ENCODE measurements at places on chromosomes 6 and 20.

- DNase-seq = no peak
Measured at GRCh38 chr20:59821788-59822187, 111.6 kb downstream of the SYCP2 start.

GRCh38 chr6:2471472-2471871 is 226.1 kb upstream of the GMDS start:
- DNase-seq = no peak

GRCh38 chr6:157120534-157121232 is 202.6 kb downstream of the TMEM242 start:
- no peak for DNase-seq

GRCh38 chr6:1917626-1918371 is 308.1 kb downstream of the FOXC1 start:
- DNase-seq = no peak

DNA sequence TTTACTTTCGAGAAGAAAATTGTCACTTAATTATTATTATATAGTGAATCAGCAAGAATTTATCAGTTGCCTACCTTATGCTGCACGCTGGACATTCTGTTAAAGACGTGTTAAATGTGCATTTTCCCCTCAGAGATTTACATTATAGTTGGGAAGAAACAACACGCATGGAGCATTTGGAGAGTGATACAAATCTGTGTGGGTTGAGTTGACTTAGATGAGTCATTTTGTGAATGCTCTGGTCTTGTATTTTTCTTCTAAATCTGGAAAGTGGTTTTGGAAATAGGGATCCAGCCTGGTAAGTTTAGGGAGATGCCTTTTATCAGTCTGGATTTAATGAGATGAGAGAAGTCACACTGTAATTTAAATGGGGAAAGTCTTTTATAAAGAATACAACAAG is 24.0 kb upstream of the SMIM26 start:
- DNase-seq = no peak

DNA sequence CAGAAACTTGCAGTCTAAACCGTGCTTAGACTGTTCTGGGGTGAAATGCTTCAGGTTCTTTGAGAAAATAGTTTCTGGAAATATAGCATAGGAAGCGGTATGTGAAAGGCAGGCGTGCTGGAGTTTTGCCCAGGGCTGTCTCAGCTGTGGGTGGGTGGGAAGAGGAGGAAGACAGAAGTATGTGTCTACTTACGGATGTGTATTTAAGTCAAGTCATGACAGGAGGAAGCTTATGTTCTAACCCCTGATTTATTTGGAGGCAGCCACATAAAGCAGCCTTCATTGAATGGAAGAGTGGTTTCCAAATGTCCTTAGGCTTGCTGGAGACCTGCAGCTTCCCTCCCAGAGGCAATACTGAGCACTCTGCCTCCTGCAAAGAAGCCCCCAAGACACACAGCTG is 345.8 kb upstream of the PRND start:
- DNase-seq = peak; percentile 37

DNA sequence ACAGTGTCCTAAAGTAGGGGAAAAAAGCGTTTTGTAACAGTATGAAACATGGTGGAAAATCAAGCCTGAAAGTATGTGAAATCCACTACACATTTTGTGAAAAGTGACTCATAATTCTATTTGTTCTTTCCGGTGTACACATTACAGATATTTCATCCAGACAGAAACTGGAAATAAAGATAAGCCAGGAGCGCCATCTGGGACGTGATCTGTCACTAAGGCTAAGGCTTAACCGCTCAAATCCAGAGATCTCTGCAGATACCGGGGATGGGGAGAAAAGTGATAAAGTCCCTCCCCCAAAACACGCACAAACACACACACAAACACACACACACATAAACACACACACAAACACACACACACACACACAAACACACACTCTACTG is 26.6 kb upstream of the SRSF6 start:
- no peak for DNase-seq

- DNase-seq = no peak
Measured at GRCh38 chr20:40875116-40876085, 153.2 kb upstream of the TOP1 start.

GRCh38 chr6:161636882-161637430 is 363.1 kb upstream of the AGPAT4 start:
- DNase-seq = no peak

DNA sequence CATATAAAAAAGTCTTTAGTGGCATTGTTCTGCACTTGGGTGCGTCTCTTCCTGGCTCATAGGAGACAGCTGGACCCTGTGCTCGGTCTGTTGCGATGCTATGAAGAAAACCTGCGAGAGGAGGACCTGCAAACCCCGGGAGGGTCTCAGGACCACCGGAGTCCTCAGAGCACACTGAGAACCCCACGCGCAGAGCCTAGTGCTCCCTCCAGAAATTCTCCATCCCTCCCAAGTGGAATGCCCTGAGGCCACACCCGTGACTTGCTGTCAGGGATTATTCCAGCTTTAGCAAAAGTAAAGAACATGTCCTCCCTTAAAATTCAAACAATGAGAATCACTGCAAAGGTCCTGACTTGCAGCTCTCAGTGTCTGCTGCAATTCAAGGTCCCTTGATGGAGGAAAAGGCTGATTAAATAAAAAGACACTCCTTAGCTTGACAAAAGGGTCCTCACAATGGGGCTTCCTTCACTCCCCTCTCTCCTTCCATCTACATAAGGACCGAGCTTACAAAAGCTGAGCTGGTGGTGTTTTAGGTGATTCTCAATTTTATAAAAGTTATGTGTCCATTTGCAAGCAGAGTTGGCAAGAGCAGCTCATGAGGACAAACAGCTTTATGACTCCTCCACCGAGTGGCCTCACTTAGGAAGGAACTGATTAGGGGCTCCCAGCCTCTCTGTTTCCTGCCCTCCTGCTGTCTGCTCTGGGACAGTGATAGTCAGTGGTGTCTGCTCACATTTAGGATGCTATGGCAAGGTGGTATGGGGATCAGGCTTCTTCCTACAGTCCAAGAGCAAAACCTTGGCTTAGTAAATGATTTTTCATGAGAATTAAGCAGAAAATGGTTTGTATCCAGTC is 97.0 kb downstream of the RAMACL start:
- DNase-seq = no peak

DNA sequence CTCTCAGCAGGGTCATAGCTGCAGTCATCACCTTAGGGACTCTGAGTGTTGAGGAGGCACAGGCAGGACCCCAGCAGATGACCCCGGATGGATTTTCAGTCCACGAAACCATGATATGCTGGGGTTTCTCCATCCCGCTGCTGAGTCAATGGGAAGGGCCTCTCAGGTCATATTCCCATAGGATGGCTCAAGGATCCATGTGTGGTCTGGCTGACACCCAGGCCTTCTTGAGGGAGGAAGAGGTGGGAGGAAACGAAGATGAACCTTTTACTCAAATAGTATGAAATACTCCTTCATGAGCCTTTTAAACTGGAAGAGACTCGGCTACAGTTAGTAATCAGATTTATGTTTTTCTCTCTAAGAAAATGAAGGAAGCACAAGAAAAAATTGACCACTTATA is 10.3 kb upstream of the RALY start:
- no peak for DNase-seq

GRCh38 chr20:1896484-1897258 is 1.5 kb downstream of the SIRPA start:
- DNase-seq = no peak

DNA sequence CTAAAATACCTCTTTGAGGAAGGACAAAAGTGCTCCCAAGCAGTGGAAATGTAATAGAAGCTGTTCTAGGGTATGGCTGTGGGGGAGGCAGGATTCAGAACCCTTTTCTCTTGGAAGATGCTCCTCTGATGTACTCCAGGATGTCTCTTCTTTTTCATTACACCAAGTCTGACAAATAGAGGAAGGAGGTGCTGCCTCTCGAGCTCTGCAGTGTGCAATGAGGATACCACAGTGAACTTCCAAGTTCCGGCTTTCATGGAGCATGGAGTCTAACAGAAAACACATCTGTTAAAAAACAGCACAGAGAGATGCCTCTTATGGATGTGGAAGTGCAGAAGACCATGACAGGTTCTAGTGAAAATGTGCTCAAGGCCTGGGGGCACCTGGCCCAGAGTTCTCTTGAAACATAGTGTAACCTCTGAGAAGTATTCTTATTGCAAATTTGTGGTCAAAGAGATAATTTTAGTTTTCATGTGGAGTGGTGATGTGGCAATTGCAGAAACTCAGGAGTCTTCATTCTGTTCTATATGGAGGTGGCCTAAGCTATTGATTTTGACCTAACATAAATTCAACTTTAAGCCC is 362.0 kb upstream of the CITED2 start:
- peak; percentile 13 for DNase-seq

GRCh38 chr20:62667530-62668440 is 25.5 kb downstream of the SLCO4A1 start:
- DNase-seq = no peak

DNA sequence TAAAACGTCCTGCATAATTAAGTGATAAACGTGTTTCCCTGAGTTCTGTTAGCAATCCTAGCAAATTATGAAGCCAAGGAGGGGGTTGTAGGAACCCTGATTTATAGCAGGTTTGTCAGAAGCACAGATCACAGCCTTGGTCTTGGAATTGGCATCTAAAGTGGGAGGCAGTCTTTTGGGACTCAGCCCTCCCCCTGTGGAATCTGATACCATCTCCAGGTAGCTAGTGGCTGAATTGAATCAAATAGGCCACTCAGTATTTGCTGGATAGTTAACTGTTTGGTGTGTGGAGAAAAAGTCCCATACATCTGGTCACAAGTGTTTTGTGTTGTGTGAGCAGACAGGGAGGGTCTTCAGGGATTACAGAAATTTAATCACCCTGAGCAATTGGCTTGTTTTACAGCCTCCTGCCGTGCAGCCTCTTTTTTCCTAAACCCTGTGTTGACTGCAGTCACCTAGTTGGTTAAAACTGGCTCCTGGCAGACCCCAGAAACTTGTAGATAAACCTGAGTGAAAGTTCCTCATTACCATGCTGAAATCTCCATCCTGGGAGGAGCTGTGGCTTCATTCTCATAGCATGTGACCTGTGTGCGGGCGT is 19.0 kb upstream of the KIFC1 start:
- no peak for DNase-seq

GRCh38 chr6:151760486-151760885 is 47.0 kb upstream of the ESR1 start:
- no peak for DNase-seq

- no peak for DNase-seq
Measured at GRCh38 chr6:35195120-35195780, 18.5 kb upstream of the SCUBE3 start.

DNA sequence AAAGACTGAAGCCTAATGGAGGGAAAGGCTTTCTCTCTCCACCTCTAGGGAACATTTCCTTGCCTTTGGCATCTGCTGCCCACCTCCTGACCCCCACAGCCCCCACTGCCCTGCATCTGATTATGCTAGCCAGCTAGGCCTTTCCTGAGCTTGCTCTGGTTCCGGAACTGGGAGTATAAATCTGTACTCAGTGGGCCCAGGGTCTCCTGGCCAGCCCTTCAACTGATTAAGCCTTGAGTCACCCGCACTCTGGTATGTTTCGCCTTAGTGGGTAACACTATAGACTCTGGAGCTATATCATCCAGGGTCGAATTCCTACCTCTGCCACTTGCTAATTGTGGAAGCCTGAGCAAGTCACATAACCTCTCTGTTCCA is 45.6 kb upstream of the RIPOR2 start:
- DNase-seq = no peak

GRCh38 chr6:78615430-78615904 is 251.9 kb upstream of the IRAK1BP1 start:
- DNase-seq = no peak

DNA sequence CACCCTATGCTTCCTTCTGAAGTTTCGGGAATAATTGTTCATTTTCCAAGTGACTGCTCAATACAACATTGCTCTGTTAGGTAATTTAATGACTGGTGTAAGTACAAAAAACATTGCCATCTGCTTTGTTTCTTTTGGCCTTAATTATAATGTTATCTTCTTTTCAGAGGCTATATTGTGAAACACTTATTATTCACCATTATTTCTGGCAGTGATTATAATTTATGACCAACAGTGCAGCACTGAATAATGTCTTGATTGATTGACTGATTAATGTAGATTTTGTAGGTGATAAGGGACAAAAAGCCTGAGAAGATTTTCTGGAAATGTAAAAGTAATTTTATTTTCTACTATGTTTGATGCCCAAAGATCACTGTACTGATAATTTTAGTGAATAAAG is 377.7 kb downstream of the PLCB1 start:
- no peak for DNase-seq

- DNase-seq = no peak
Measured at GRCh38 chr20:5789827-5790226, 39.6 kb downstream of the SHLD1 start.

GRCh38 chr6:15325540-15325955 is 79.7 kb downstream of the JARID2 start:
- peak; percentile 86 for DNase-seq

DNA sequence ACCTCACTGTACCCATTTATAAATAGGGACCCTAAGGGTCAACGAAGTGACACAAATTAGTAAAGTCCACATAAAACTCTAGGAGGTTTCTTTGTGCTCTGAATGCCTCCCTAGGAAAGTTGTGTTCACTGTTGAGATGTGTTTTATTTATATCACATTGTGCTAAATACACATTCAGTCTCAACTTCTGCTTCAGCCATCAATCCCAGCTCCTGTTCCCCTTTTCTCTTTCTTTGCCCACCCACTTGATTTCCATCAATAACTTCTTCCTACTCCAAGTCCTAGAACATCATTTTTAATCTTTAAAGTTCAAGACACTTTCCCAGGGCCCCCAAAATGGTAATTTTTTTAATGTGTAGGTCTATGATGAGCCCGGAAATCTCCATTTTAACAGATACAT is 208.3 kb upstream of the RAB32 start:
- no peak for DNase-seq

DNA sequence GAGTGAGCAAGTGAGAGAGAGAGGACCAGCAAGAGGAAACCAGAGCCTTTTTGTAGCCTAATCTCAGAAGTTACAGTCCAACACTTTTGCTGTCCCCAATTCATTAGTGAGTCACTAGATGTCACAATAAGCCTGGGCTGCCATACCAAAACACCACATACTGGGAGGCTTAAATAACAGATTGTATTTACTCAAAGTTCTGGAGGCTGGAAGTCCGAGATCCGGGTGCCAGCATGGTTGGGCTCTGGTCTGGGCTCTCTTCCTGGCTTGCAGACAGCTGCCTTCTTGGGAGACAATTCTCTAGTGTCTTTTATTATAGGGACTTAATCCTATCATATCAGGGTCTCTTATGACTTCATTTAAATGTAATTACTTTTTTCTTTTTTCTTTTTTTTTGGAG is 50.7 kb upstream of the FERMT1 start:
- no peak for DNase-seq

DNA sequence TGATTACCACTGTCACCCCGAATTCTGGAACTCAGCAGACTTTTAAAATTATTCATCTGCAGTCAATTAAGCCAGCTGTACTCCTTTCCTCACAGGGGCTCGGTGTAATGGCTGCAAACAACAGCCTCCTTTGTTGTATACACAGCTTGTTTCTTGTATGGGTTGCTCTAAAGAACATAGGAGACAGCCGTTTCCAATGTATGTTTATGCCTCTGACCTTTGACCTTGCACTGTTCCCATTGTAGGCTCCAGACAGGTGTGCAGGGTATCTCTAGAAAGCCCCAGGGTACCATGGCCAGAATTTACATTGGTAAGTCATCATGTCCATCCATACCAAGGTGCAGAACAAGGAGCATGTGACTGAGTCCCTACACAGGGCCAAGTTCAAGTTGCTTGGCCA is 11.5 kb upstream of the TENT5A start:
- no peak for DNase-seq

- DNase-seq = no peak
Measured at GRCh38 chr20:62458275-62459251, 17.2 kb downstream of the GATA5 start.

- no peak for DNase-seq
Measured at GRCh38 chr20:3739926-3740451, 7.5 kb downstream of the HSPA12B start.
